NCI-H2227 treated with DMSO at 0.1 percent for 48 hours (cell line): ENCODE measurements at places on chromosomes 2 and 18.

DNA sequence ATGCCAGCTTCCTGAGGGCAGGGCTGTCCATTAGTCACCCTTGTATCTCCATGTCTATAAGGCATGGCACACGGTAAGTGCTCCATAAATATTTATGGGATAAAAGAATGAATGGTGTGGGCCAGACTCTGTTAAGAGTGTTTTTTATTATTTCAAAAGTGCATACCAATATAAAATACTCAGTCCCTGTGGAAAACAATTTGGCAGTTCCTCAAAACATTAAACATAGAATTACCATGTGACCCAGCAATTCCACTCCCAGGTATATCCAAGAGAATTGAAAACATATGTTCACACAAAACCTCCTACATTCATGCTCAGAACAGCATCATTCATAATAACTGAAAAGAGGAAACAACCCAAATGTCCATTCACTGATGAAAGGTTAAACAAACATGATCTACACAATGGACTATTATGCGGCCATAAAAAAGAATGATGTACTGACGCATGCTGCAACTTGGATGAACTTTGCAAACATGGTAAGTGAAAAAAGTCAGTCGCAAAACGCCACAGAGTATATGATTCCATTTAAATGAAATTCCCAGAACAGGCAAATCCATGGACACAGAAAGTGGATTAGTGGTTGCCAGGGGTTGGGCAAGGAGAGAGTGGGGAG lies 69.1 kb upstream of the TCF7L1 start:
- DNase-seq: no peak

GRCh38 chr2:219243291-219243761 lies 1.9 kb downstream of the GLB1L start:
- DNase-seq: no peak

- DNase-seq: no peak
Measured at GRCh38 chr2:199443589-199444130, 14.1 kb downstream of the SATB2 start.

- no peak for DNase-seq
Measured at GRCh38 chr2:105376789-105377240, 22.0 kb downstream of the FHL2 start.

- no peak for DNase-seq
Measured at GRCh38 chr2:205731583-205731981, 49.3 kb downstream of the NRP2 start.

GRCh38 chr2:128024816-128025215 lies 3.0 kb downstream of the SAP130 start:
- no peak for DNase-seq

DNA sequence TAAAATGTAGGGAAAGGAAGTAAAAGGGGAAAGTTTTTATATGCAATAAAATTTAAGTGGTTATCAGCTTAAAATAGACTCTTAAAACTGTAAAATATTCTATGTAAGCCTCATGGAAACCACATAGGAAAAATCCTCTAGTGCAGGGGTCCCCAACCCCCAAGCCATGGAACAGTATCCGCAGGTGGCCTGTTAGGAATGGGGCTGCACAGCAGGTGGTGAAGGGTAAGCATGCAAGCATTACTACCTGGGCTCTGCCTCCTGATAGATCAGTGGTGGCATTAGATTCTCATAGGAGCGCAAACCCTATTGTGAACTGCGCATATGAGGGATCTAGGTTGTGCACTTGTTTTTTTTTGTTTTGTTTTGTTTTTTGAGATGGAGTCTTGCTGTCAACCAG lies 1409.3 kb upstream of the CDH2 start:
- no peak for DNase-seq

- DNase-seq: no peak
Measured at GRCh38 chr2:20132990-20133535, 81.6 kb upstream of the LAPTM4A start.

DNA sequence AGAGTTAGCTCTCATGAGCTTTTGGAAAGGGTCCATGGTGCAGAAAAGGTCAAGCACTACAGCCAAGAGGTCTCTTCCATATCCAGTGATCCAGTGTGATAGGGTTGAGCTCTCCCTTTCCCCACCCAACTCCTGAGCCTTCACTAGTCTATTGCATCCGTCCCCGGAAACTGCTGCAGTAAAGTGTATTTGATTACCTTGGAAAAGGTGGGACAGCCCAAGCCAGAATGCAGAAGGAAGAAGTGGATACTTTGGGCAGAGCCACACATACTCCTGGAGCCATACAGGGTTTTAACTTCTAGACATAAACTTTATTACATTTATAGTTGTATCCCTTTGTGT lies 3.6 kb downstream of the PNKD start:
- DNase-seq: no peak

- no peak for DNase-seq
Measured at GRCh38 chr2:74249406-74250122, 51.1 kb downstream of the MTHFD2 start.

- DNase-seq: no peak
Measured at GRCh38 chr2:134372141-134372540, 118.3 kb downstream of the MGAT5 start.

DNA sequence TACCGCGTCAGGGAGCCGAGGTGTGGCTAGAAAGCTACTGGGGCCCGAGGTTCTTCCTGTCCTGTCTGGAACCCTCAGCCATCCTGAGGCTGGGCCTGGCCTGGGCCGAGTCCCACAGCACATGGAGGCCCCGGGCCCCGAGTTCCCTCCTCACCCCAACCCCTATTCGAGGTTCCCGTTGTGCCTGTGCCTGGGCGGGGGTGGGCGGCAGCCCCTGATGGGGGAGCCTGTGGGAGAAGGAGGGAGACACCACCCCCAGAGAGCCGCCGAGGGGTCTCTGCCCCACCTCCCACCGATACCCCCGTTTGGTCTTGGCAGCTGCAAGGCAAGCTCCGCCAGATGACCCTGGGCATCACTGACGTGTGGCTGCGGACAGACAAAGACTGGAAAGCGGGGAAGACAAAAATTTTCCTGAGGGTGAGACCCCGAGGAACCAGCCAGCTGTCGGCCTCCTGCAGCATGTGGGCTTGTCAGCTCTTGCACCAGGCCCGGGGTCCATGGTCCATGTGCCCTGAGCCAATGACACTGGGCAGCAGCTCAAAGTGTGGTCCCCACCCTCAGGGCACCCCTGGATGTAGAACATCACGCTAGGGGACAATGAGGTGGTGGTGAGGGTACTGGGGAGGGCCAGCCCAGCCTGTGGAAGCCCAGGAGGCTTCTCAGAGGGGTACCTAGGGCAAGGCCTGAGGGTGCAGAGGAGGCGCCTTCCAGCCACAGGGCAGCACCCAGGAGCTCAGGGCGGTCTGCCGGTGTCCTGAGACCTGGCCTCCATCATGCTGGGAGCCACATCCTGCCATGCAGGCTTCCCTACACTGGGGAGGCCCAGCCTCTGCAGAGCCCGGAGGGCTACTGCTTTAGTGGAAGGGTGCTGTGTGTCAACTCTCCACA lies 52.5 kb upstream of the GPR17 start:
- DNase-seq: no peak

GRCh38 chr18:42614619-42615293 lies 500.7 kb downstream of the RIT2 start:
- no peak for DNase-seq

DNA sequence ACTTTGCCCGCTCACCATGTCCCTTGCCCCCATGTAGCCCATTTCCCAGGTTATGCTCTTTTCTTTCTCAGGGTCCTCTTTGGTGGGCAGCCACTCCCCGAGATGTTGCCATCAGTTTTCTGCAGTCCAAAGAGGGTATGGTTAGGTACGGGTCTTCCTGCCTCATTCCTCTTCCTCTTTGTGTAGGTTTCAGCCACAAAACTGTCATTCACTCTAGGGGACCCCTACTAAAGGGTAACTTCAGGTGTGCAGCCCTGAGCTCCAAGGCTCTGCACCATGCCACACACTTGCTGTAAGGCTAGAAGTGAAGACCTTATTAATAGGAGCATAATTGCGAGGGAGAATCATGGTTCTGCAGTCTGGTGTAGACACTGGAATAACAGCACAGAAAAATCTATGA lies 99.8 kb upstream of the ZNF397 start:
- DNase-seq: no peak

DNA sequence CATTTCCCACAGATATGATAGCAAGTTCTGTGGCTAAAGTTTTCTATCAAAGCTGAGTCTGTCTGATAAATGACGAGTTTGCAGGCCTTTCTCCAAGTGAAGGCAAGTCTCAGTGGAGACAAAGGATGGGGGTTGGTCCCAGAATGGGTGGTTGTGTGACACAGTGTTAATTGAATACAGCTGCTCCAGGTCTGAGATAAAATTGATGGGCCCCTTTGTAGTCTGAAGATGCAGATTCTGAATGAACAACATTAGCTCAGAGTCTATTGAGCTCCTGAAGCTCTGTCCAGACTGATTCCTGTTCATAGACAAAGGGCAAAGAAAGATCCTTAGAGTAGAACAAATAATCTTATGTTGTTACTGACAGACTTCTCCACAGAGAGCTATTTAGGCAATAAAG lies 296.9 kb upstream of the CYRIA start:
- no peak for DNase-seq

DNA sequence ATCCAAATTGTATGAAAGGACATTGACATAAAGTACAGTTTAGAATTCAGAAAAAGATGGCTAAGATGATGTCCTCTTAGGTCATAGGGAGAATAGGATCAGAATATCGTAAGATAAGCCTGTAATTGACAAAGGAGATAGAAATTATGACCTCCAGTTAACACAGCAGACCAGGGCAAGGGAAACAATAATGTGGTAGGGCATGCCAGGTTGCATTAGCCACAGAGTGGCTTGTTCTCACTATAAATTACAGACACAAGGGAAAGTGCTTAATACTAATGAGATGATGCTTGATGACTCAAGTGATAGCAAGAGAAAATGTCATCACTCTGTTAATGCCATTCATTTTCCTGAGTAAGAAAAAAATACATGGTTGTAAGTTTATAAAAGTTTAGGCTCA lies 48.9 kb upstream of the LRP1B start:
- DNase-seq: no peak

DNA sequence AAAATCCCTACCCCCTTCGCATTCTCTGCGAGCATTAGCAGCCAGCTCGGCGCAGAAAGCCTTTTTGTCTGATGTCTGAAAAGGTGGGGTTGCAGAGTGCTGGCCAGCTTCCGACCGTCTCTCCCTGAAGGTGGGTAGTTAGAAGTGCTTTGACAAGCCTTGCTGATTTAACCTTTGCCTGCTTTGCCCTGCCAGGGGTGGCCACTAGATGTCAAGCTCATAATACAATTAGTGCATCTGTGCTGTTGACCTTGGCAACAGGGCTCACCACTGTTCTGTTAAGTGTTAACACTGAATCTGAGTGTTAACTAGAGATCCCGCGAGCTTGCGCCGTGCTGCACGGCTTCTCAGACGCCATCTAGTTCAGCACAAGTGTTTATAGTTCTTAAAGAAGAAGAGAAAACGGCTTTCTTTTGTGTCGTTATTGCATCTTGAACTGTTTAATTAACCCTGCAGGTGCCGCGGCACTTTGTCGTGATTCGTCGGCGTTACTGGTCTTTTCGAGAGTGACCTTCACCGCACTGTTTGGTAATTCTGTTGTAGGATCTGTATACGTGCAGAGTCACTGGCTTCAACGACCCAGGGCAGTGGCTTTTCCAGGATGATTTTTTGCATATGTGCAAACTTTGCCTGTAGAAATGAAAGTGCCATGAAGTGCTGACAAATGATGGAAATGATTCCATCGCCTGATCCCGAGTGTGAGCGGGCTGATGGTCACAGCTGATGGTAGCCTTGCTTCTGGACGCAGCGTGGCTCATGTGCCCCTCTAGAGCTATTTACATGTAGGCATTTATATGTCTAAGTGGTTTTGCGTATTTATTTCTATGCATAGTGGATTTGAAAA lies 5.5 kb downstream of the SALL3 start:
- no peak for DNase-seq

DNA sequence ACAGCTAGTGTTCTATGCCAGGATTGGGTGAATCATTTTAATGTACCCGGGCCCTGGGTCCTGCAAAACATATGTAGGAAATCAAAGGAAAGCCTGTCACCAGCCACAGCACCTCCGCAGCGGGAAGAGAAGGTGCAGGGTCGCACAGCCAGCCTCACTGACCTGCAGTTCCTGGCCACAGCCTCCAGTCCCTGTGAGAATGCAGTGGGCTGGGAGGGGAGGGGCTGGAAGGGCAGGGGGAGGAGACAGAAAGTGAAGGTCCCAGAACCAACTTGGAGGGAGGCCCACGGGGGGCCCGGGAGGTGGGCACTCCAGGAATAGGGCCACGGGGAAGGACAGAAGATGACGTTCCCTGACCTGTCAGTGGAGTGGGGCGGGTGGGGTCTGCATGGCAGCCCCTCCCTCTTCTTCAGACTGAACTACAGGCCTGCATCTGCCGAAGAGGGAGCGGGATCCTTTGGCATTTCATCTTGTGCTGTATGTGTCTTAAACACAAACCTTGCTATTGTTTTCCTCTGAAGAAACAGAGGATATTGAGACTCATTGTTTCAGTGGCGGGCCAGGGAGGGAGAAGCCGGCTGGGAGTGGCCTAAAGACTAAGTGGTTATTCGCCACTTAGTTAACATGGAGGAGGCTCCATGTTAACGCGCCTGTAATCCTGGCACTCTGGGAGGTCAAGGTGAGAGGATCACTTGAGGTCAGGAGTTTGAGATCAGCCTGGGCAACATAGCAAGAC lies 7.5 kb downstream of the MAL start:
- DNase-seq: no peak

DNA sequence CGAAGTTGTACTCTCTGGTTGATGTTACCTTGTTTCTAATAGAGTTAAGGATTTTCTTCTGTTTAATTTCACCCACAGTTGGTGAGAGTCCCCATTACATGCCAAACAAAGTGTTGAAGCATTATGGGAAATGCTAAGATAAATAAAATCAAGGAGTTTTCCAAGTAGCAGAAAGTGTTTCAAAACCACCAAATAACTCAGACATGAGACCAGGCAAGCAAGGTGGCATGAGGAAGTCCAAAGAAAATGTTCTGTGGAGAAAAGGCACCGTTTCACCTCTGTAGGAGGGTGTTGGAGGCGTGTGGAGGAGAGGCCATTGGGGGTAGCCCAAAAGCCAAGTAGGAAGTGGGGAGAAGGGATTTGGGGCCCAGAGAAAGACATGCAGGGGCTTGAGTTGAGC lies 8.7 kb downstream of the CFAP221 start:
- no peak for DNase-seq

DNA sequence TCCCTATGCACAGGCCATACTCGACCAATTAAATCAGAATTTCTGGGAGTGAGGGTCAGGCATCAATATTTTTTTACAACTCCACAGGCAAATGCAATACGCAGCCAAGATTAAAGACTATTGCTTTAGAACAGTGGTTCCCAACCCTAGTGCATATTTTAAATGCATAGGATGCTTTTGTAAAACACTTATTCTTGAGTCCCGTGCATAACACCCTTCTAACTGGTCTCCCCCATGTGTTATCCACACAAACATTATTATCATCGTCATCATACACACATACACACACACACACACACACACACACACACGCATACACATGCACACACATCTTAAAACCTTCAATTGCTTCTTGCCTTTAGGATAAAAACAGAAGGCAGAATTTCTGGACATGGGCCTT lies 145.0 kb upstream of the PELI1 start:
- no peak for DNase-seq

- DNase-seq: no peak
Measured at GRCh38 chr2:128457716-128458115, 139.0 kb upstream of the HS6ST1 start.

GRCh38 chr2:241108271-241109209 lies 6.5 kb upstream of the MTERF4 start:
- no peak for DNase-seq
